ENCODE measurements at places on chromosomes 3 and 15. TPM values are rescaled to one million over a fixed set of nuclear protein-coding genes. Genes with fewer than 3 reads are reported as not detected.

DNA sequence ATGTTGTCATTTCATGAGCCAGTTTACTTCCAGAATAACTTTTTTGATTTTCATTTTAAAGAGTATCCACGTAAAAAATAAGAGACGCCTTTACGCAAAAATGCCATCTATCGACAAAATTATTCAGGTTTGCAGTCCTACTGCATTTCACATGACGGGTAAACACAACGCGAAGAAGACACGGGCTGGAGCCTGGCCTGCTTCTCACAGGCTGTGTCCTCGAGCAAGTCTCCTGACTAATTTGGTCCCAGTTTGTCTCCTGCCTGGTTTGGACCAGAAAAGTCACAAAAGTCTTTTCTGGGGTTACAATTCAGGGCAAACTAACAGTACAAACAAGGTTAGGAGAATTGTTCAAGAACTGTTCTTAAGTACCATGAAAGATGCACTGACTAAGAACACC is 51.7 kb downstream of the CHSY1 start:
- no peak for DNase-seq
- peaks cover 81% of the 10 kb centered on the region for H3K4me1 ChIP-seq
- H3K4me3 ChIP-seq: no peak overlapping the region
- H3K27me3 ChIP-seq: no peaks in the 10 kb centered on the region
- no peaks in the 10 kb centered on the region for H3K36me3 ChIP-seq

GRCh38 chr3:74001436-74001835 is 376.7 kb upstream of the PDZRN3 start:
- H3K36me3 ChIP-seq: no peaks in the 10 kb centered on the region
- no peaks in the 10 kb centered on the region for H3K4me1 ChIP-seq
- DNase-seq: no peak
- H3K4me3 ChIP-seq: no peak overlapping the region
- no peak overlapping the region for H3K27ac ChIP-seq
- H3K27me3 ChIP-seq: no peaks in the 10 kb centered on the region

BFSP2 gene
- not detected for total RNA-seq

HIGD2B gene
- total RNA-seq: not detected

LMAN1L gene
- total RNA-seq: not detected

GRCh38 chr3:138113326-138113725 is 2.1 kb downstream of the DZIP1L start:
- no peak overlapping the region for H3K27ac ChIP-seq
- H3K4me3 ChIP-seq: no peak overlapping the region
- DNase-seq: peak; percentile 85
- no peaks in the 10 kb centered on the region for H3K36me3 ChIP-seq
- no peaks in the 10 kb centered on the region for H3K27me3 ChIP-seq

SLC51B gene
- not detected for total RNA-seq

- H3K27me3 ChIP-seq: no peaks in the 10 kb centered on the region
- peak overlapping the region; percentile 14 for H3K27ac ChIP-seq
- H3K36me3 ChIP-seq: no peaks in the 10 kb centered on the region
- no peak for DNase-seq
Observed at GRCh38 chr3:9316881-9317361, 45.9 kb upstream of the THUMPD3 start.

- DNase-seq: peak; percentile 26
- H3K36me3 ChIP-seq: no peaks in the 10 kb centered on the region
- peak overlapping the region; percentile 62 for H3K27ac ChIP-seq
- H3K27me3 ChIP-seq: peaks cover 4% of the 10 kb centered on the region
- peak overlapping the region; percentile 76 for H3K4me3 ChIP-seq
Observed at GRCh38 chr15:52527911-52528563, 643 bp downstream of the MYO5A start.

- H3K27ac ChIP-seq: no peak overlapping the region
- no peaks in the 10 kb centered on the region for H3K4me1 ChIP-seq
- no peak for DNase-seq
- no peak overlapping the region for H3K4me3 ChIP-seq
- no peaks in the 10 kb centered on the region for H3K36me3 ChIP-seq
- no peaks in the 10 kb centered on the region for H3K27me3 ChIP-seq
Observed at GRCh38 chr3:166688665-166689064, 691.4 kb downstream of the ZBBX start.

DNA sequence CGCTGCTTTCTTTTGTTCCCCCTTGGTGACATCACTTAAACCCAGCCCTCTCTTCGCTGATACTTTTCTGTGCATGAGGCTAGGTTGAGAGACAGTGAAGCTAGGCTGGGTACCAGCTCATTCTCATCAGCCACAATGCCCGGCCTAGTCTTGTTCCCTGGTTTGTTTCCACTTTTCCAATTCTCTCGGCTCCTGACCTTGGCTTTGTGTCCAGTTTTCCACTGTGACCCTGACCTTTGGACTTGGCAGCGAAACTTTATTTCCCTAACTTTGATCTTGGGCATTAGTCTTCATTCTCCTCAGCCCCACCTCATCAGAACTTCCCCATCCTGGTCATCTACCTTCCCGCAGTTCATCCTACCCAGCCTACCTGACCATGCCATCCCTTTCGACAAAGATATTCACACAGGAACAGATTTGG is 908 bp upstream of the ADPGK start:
- peaks cover 43% of the 10 kb centered on the region for H3K4me1 ChIP-seq
- peaks cover 8% of the 10 kb centered on the region for H3K36me3 ChIP-seq
- DNase-seq: no peak
- peak overlapping the region; percentile 90 for H3K4me3 ChIP-seq

GRCh38 chr15:33533197-33533596 is 222.4 kb downstream of the RYR3 start:
- DNase-seq: no peak
- H3K27ac ChIP-seq: no peak overlapping the region
- H3K36me3 ChIP-seq: no peaks in the 10 kb centered on the region

- DNase-seq: peak; percentile 36
- no peaks in the 10 kb centered on the region for H3K4me1 ChIP-seq
- H3K27me3 ChIP-seq: no peaks in the 10 kb centered on the region
- no peak overlapping the region for H3K4me3 ChIP-seq
Observed at GRCh38 chr15:40232625-40233070, 6.2 kb upstream of the PAK6 start.

DNA sequence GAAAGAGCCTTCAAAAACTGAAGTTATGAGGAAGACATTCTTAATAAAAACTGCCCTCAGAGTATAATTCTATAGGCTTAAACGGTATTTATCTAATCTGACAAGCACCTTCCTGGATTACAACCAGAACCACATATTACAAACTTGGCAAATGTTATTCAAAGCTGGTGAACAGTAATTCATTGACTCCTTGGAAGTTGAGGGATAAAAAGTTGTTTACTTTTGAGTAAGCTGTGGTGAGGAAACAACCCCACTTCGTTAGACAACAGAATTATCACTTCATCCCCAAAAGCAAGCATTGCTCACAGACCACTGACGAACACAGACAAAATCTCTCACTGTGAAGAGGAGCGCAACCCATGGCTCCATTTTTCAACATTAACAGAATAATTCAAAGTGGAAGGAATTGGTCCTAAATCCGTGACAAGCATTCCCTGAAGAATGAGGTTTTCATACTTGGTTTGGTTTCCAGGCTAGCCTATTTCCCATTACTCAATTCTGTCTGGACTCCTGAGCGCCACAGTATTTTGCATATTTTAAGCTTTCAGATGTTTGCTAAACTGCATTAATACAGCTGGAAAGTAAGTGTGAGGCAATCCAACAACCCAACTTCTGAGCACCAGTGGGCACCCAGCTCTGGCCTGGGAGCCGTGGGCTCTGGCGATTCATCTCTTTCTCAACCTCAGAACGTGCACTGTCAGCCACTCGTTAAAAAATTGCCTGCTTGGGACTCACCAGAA is 32.7 kb downstream of the LRIG1 start:
- H3K27me3 ChIP-seq: no peaks in the 10 kb centered on the region
- no peak for DNase-seq
- peak overlapping the region; percentile 23 for H3K27ac ChIP-seq

APBA2 gene
- total RNA-seq: 8.8 TPM

DNA sequence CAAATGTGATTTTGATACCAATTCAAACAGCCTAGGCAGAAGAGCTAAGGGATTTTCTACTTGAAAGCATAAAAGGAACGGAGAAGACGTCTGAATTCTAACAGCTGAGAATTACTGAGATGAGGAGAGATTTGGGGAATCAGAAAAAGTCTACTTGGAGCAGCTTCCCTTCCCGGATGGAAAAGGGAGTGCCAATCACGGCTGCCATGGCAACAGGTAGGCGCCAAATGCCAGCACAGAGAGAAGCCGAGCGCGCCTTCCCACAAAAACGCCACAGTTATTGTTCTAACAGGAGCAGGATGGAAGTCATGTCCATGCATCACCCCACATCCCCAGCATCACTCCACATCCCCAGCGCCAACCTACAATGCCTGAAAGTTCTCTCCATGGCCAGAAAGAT is 63.5 kb upstream of the PRR20G start:
- H3K4me1 ChIP-seq: no peaks in the 10 kb centered on the region
- H3K4me3 ChIP-seq: no peak overlapping the region
- peaks cover 9% of the 10 kb centered on the region for H3K27me3 ChIP-seq
- no peak overlapping the region for H3K27ac ChIP-seq

DNA sequence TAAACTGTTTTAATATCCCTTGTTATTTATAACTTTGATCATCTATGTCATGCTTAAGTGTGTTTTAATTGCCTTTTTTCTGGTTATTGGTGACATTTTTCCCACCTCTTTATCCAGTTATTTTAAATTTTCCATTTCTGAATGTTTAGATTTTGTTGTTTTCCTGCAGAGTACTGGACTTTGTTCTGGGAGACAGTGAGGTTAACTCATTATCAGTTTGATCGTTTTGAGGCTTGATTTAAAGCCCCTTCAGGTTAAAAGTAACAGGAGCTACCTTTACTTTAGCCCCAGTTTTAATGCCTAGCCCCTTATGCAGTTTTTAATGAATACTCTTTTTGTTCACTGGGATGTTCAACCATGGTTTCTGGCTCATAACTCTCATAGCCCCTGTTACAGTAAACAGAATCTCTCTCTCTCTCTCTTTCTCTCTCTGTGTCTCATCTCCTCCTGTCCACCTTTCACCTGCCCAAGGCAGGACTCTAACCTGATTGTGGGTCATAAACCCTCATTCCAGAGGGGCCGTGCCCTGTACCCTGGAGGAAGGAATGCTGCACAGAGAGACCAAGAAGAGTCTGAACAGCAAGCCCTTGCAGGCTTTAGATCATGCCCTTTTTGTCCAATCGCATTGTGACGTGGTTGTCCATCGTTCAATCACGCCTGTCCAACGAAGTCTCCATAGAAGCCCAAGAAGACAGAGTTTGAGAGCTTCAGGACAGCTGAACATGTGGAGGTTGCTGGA is 91.8 kb upstream of the WDR72 start:
- no peak for DNase-seq
- no peaks in the 10 kb centered on the region for H3K27me3 ChIP-seq
- no peaks in the 10 kb centered on the region for H3K4me1 ChIP-seq
- no peaks in the 10 kb centered on the region for H3K36me3 ChIP-seq

DNA sequence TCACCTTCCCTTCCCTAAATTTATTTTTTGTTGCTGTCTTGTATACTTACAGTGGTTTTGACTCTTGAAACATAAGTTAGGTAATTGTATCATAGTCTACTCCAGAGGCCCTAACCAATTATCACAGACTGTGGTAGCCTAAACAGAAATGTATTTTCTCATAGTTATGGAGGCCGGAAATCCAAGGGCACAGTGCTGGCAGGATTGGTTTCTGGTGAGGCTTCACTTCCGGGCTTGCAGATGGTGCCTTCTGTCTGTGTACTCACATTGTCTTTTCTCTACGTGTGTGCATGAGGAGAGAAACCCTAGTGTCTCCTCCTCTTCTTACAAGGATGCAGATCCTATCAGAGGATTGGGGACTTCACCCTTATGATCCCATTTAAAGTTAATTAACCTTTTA is 290.2 kb upstream of the KCNMB2 start:
- H3K4me3 ChIP-seq: no peak overlapping the region
- peaks cover 8% of the 10 kb centered on the region for H3K4me1 ChIP-seq
- no peaks in the 10 kb centered on the region for H3K27me3 ChIP-seq
- H3K27ac ChIP-seq: no peak overlapping the region
- DNase-seq: no peak
- H3K36me3 ChIP-seq: no peaks in the 10 kb centered on the region

HCN4 gene
- total RNA-seq: 0.45 TPM

ZNF662 gene
- total RNA-seq: 11.2 TPM

FYCO1 gene
- 97.4 TPM for total RNA-seq

ELL3 gene
- 29.0 TPM for total RNA-seq

DNA sequence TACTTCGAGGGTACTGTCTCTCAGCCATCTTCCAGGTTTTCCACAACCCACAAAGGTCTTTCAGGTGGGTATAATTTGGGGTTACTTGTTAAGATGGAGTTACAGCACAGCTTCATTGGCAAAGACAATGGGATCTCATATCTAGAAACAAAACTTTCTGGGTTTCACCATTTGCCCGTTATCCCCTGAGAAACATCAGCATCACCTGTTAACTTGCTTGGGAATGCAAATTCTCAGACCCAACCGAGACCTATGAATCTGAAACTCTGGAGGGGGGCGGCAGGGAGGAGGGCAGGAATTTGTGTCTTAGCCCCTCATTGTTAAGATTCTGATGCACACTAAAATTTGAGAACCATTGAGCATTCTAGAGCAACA is 176.4 kb downstream of the TNIK start:
- no peaks in the 10 kb centered on the region for H3K36me3 ChIP-seq
- DNase-seq: no peak
- H3K4me3 ChIP-seq: no peak overlapping the region
- no peaks in the 10 kb centered on the region for H3K27me3 ChIP-seq

- H3K27ac ChIP-seq: peak overlapping the region; percentile 90
- no peak overlapping the region for H3K4me3 ChIP-seq
- no peak for DNase-seq
- peaks cover 41% of the 10 kb centered on the region for H3K36me3 ChIP-seq
Observed at GRCh38 chr15:73951601-73952000, 25.3 kb downstream of the LOXL1 start.

- no peak overlapping the region for H3K4me3 ChIP-seq
- H3K36me3 ChIP-seq: no peaks in the 10 kb centered on the region
- no peaks in the 10 kb centered on the region for H3K27me3 ChIP-seq
- H3K4me1 ChIP-seq: no peaks in the 10 kb centered on the region
- DNase-seq: peak; percentile 51
- no peak overlapping the region for H3K27ac ChIP-seq
Observed at GRCh38 chr3:18389108-18389733, 35.9 kb downstream of the SATB1 start.

GRCh38 chr15:94110476-94111130 is 120.8 kb upstream of the MCTP2 start:
- H3K27me3 ChIP-seq: no peaks in the 10 kb centered on the region
- H3K36me3 ChIP-seq: no peaks in the 10 kb centered on the region
- DNase-seq: peak; percentile 21

- H3K36me3 ChIP-seq: no peaks in the 10 kb centered on the region
- peak overlapping the region; percentile 37 for H3K27ac ChIP-seq
- no peak overlapping the region for H3K4me3 ChIP-seq
- no peaks in the 10 kb centered on the region for H3K27me3 ChIP-seq
- DNase-seq: no peak
Observed at GRCh38 chr15:57526076-57526475, 65.6 kb upstream of the MYZAP start.

DNA sequence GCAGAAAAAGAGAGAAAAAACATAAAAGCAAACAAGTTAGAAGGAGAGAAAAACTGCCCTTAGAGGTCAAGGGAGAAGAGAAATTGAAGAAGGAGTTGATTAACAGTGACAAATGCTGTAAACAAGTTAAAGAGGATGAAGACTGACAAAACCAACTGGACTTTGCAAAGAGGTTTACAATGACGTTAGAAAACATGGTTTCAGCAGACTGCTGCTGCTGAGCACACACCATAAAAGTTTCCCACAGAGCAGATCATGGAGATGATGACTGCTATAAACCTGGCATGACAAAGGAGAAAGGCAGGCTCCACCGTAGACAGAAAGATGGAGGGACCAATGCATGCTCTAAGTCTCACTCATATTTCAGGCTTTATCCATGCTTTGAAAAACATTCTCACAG is 78.7 kb downstream of the POLQ start:
- no peaks in the 10 kb centered on the region for H3K27me3 ChIP-seq
- H3K36me3 ChIP-seq: no peaks in the 10 kb centered on the region
- DNase-seq: no peak
- H3K4me3 ChIP-seq: no peak overlapping the region
